ENCODE measurements at places on chromosomes 7 and 10.

DNA sequence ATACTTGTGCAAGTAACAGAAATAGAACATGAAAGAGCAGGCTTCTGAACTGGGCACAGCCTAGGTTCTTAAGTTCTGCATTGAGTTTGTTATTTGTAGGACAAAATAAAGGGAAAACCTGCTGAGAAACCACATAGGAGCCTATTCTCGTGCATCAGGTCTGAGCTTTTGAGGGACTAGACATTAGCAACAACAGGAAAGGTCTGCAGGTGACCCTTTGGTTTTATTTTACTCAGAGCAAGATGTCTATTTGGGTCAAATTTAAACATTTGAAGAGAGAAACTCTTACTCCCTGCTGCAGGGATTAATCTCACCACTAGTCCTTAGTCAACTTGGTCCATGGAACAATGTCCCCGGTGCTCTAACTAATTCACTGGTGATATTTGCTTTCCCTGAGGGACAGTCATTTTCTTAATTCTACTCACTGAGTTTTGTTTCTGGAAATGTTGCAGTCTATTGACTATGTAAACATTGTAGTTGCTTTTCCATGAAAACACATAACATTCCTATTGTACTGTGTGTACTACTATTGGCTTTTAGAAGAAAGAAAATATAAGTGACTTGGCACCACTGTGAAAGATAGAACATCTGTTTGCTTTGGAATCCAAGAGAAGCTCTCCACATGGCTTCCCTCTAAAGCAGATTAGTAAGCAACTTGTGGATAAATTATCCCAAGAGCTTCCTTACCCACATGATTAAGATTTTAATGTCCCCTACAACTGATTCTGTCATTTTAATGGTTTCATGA is 108.2 kb downstream of the CHRM2 start:
- peak; percentile 31 for DNase-seq

GRCh38 chr7:15470825-15471668 is 90.8 kb downstream of the AGMO start:
- no peak for DNase-seq

DNA sequence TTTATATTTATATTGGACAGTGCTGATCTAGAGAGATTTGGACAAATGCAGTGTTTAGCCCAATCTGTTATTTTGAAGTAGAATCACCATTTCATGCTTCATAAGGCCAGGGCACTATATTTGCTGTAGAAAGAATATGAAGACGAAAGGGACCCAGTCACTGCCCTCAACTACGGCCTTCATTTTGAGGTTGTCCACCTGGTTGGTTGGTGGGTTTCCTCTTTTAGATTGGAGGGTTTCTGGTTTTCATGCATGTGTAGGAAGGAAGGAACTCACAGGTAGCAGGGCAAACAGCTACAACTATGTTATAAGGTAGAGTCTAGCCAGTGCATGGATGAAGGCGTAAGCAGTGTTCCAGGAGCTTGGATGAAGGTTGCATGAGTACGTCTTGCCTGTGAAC is 56.3 kb downstream of the ARID5B start:
- DNase-seq = no peak

DNA sequence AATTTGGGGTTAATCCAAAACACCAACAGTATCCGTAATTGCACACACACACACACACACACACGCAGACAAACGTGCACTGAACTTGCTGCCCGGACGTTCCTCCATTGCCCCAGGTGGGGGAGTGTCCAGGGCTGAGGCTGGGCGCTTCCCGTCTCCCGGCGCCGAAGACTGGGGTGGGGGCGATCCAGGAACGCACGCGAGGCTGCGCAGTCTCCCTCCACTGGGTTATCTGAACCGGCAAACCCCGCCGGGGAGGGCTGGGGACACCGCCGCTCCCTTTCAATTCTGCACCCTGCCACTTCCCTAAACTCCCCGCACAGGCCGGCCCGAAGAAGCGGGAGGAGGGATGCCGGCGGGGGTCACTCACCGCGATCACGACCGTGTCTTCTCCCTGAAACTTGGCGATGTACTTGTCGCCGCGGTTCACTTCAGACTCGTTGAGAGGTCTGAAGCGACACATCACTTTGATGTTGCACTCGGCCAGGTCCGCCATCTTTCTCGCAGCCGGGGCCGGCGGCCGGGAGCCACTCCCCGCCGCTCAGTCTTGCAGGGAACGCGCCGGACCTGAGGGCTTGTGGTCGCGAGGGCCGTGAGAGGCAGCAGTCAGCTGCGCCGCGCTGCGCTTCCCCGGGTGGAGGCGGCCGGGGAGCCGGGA is 618 bp downstream of the KIF5B start:
- DNase-seq = peak; percentile 73

DNA sequence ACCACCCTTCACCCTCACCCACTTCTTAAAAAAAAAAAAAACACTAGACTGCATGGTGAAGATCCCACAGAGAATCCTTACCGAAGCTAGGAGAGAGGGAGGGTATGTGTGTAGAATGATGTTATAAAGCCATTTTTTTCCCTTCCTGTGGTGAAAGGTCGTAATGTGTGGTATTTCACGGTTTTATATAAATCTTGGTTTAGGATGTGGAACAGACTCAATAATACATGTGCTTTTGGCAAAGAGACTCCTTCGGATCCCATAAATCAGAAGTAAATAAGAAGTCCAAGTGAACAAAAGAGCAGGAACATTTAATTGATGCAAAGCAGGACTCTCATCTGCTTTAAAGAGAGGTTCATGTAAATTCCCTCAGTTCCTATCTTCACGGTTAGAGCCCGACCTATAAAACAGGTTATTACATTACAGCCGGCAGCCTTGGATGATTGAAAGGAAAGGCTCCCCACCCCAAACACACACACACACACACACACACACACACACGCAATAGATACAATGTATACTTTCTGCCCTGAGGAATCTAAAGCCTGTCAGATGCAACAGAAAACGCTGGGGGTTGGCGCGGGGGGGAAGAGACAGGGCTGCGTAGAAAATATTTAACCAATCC is 8.8 kb downstream of the DLX5 start:
- no peak for DNase-seq

GRCh38 chr7:128265906-128266300 is 24.8 kb downstream of the LEP start:
- no peak for DNase-seq

- DNase-seq = no peak
These were observed 19.2 kb upstream of the MICALL2 start for GRCh38 chr7:1478480-1478879.

DNA sequence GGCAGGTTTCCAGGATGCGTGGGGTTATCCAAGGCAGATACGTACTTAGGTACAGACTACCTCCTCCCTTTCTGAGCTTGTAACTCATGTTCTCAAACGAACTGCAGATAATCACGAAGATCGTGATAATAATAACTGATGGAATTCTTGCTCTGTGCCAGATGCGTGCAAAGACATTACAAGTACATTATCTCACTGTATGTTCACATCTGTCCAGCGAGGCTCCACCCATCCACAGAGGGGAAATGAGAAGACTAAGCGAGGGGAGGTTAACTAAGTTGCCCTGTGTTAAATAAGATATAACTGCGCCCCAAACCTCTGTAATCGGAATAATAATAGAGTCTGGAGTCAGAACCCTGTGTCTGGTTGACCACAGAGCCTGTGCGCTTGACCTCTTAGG is 1.9 kb downstream of the GALNT17 start:
- DNase-seq = no peak

GRCh38 chr7:66310620-66311019 is 105.5 kb downstream of the TPST1 start:
- no peak for DNase-seq

- DNase-seq = no peak
These were observed 151.1 kb downstream of the DGKB start for GRCh38 chr7:14751461-14751860.

DNA sequence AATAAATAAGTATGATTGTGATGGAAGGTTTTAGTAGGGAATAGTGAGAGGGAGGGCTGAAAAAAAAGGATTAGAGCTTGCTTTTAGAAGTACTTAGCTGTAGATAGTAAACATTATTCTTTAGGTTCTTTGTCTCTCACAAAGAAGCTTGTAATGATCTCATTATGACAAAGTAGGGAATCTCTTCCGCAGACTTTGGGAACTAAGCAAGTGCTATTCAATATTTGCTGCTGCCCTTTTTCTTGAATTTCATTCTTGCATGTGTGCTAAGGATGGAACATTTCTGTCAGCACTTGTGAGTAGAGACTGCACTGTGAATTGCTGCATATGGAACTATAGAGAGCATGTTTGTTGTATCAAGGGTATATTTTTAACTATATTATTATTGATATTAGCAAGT is 173.4 kb downstream of the ST7 start:
- peak; percentile 18 for DNase-seq

DNA sequence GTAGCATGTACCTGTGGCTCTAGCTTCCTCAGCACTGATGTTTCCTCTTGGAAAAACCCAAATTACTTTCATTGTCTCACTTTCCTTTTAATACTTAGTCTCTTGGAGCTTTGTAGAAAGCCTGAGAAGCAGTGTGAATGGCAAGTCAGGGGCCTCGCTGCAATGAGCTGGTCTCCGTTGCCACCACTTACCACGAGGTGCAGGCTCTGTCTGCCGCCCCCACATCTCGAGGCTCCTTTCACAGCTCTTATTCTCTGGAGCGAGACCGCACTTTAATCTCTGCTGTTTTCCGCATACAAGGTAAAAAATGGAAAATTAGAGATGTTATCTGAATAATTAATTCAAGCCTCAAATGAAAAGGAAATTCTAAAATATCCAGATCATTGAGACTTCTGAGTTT is 186.2 kb downstream of the HECW1 start:
- no peak for DNase-seq

DNA sequence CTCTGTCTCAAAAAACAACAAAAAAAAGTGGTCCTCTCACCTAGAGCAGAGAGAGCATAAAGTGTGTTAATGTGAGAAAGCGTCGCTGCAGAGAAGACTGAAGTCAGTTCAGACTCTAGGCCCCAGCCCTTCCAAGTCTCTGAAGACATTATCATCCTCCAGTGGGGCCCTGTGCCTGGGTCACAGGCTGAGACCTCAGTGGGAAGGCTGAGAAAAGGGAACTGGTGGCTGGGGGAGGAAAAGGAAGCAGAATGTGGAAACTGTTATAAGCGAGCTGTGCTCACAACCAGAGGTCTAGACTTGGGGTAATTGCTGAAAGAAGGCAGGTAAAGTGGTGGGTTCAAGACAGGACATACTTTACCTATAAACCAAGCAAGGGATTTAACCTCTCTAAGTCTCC is 4.9 kb upstream of the RRP12 start:
- DNase-seq = no peak

GRCh38 chr10:117464176-117464575 is 78.4 kb upstream of the EMX2 start:
- DNase-seq = no peak

DNA sequence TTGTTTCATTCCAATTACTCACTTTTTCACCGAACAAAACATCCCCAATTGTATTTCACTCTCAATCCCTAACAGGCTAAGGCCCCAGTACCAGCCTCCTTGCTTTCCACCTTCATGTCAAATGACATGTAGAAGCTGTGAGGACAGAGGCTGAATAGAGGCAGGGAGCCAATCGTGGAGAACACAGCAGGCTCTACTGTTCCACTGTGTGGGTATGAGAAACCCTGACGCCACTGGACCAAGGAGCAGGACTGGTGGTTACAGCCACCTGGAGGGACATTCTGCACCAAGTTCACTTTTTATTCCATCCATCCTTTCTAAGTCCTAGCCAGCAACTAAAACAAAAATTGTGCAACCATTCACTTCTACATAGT is 502.8 kb downstream of the SORCS1 start:
- DNase-seq = no peak

GRCh38 chr10:70832221-70832620 is 16.5 kb downstream of the SGPL1 start:
- peak; percentile 21 for DNase-seq

DNA sequence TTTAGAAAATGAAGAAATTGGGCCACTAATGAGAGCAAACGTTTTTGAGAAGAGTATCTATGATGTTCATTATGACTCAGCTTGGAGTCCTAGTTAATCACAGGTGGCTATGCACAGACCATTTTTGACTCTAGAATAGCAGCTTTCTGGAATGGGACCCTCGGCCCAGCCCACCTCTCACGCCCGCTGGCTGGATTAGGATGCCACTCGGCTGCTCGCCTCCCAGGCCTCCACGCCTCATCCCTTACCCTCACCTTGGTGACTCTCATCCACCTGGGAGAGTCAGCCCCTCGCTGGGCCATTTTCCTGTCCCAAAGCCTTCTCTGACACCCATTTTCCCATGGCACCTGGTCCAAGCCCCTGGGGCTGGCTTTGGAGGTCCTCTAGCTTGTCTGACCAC is 173.6 kb downstream of the ADAM12 start:
- DNase-seq = no peak

GRCh38 chr7:28086198-28086597 is 94.4 kb downstream of the JAZF1 start:
- DNase-seq = no peak

GRCh38 chr10:73859784-73860491 is 14.4 kb downstream of the CAMK2G start:
- DNase-seq = no peak

DNA sequence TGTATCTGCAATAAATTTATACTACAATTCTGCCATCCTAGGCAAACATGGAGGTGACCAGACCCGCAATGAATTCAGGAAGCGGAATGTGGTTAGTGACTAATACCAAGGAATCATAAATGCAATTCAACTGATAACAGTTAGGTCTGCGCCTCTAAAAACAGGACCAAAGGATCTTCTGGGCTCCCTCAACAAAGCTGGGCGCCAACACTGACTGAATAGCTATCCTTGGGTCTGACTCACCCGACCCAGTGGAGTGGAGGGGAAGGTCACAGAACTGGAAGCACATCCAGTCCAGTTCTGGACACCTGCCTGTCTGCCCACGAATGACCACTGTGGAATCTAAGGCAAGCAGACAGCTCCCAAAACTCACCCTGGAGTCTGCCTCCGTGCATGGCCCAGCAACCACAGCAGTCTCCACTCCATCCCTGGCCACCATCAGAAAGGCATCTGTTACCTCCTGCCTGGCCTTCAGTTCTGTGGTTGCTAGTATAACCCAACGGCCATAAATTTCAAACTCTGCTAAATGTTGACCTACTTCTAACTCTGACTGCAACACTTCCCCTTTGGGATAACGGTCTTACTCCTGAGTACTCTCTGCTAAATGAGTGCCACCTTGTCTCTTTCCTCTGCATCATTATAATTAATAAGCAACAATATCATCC is 43.0 kb upstream of the DLX6 start:
- DNase-seq = no peak

Data from mesenchymal stem cell (in vitro differentiated cells and primary cell).